NCI-H2227 treated with DMSO at 0.1 percent for 48 hours (cell line): ENCODE measurements at places on chromosomes 6 and 20.
A peak's percentile ranks its signal among the peaks of the same experiment; 100 is the strongest.

DNA sequence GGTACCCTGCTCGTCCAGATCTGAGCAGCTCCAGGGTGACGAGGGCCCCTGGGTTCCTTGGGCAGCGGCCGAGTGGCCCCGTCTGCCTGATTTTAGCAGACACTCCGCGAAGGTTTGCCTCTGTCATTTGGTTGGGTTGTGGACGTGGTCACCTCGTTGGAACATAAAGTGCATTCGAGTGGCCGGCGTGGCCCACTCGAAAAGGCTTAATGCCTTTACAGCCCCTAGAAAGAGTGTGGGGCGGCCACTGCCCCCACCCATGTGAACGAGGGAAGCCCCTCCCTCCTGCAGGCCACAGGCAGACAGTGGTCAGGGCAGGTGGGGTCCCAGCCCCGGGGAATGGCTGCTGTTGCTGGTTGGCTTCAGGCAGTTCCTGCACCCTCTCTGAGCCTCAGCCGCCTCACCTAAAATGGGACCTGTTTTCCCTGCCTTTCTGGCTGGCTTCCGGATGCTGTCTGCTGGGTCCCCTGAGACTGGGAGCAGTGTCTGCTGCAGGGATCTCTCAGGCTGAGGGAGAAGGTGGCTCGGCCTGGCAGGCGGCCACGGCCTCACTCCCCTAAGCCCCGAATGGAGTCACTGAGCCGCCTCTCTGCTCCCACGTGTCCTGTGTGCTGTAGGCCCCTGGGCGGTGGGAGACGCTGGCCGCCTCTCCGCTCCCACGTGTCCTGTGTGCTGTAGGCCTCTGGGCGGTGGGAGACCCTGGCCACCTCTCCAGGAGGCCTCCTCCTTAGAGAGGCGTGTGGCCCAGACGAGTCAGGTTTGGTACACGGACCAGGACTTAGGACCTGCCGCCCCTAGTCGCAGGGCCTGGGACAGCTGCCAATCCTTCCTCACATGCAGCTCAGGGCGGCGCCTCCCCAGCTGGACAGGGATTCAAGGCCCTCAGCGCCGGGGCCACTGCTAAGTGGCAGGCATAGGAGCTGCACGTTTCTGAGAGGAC is 233.0 kb downstream of the ERMARD start:
- no peak for DNase-seq

GRCh38 chr6:169156108-169156792 is 97.4 kb downstream of the THBS2 start:
- no peak for DNase-seq

- no peak for DNase-seq
These were observed 17.2 kb upstream of the MAP3K4 start for GRCh38 chr6:160974304-160974771.

DNA sequence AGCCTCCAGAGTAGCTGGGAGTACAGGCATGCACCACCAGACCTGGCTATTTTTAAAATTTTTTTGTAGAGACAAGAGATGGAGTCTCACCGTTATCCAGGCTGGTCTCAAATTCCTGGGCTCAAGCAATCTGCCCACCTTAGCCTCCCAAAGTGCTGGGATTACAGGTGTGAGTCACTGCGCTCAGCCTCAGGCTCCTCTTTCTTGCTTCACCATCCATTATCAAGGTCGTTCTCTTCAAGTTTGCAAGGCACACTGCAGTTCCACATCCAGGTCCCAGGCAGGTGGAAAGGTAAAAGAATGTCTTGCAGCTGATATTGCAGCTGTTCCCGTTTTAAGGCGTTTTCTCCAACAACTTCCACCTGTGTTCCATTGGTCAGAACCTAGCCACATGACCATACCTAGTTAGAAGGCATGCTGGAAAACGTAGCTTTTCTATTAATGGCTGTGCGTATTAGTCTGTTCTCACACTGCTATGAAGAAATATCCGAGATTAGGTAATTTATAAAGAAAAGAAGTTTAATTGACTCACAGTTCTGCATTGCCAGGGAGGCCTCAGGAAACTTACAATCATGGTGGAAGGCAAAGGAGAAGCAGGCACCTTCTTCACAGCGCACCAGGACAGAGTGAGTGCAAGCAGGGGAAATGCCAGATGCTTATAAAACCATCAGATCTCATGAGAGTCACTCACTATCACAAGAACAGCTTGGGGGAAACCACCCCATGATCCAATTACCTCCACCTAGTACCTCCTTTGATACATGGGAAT is 51.7 kb downstream of the PCNA start:
- no peak for DNase-seq

DNA sequence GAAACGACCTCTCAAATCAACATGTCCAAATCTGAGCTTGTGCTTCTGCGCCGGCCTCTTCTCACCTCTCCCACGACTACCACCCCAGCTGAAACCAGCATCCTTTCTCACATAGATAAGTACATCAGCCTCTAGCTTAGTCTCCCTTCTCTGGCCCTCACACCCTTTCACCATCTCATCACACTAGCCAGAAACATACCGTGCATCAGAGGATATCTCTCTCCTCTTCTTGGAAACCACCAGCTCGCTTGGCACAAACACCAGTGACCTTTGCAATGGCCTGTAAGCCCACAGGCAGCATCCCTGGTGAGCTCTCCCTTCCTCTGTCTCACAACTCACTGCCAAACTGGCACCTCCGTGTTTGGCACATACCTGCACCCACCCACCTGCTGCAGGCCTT is 291.8 kb downstream of the EYA4 start:
- DNase-seq, result no peak

DNA sequence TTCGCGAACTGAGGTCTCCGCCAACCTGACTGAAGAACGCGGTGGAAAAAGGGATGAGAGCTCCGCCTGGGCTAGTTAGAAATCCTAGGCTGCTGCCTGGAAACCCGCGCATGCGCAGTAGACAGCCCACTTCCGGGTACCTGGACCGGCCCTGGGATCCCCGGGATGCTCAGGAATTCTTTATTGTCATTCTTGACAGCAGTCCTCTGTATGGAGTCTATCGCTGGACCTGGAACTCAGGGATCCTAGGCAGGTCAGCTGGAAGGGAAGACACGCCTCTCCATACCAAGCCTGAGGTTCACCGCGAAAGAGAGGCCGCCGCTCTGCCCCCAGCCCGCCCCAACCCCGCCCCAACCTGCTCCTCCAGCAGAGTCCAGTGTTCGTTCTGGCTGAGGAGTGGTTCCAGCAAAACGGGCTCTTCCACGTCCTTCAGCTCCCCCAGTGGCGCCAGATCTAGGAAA is 1379.2 kb upstream of the DEFB115 start:
- peak; percentile 99 for DNase-seq

DNA sequence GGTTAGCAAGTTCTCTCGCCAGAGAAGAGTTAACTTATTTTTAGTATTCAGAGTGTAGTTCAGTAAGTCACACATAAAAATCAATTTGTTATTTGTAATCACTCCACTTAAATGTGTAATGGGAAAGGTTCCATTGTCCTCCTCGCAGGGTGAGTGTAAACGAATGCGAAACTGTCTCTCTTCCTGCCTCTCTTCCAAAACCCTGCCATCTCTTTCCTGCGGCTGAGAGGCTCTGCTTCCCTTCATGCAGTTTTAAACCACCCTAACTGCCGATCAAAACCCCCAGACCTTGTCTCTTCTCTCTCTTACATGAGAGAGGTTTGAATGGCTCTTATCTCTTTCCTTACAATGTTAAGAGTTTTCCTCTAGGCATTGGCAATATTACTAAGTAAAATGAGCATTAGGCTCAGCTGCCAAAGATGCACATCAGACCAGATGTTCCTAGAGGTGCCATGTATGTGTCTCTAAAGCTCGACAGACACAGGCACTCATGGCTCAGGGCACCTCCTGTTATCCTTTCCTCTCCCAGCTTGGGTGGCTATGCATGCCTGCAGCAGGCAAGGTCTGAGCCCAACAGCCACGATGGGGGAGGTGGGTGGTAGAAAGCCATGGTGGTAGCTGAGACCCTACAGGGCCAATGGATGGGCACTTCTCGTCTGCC is 91.2 kb downstream of the JARID2 start:
- no peak for DNase-seq

- peak; percentile 57 for DNase-seq
These were observed 637 bp upstream of the HIVEP2 start for GRCh38 chr6:142945446-142946180.

GRCh38 chr6:139373154-139373927 is 1.1 kb downstream of the CITED2 start:
- DNase-seq, result peak; percentile 25

DNA sequence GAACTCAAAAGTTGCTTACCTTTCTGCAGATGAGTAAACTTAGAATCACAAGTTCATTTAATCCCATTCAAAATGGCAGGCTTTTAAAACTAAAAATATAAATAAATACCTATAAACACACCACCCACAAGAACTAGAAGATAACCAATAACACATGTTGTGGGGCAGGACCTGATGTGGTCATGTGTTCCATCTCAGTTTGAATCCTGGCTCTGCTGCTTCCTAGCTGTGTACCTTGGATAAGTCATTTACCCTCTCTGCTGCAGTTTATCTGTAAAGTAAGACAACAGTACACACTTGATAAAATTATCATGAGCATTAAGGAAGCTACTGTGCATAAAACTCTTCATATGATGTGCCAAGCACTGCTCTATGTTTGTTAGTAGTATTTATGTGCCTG is 22.0 kb downstream of the TRIM27 start:
- DNase-seq, result no peak

DNA sequence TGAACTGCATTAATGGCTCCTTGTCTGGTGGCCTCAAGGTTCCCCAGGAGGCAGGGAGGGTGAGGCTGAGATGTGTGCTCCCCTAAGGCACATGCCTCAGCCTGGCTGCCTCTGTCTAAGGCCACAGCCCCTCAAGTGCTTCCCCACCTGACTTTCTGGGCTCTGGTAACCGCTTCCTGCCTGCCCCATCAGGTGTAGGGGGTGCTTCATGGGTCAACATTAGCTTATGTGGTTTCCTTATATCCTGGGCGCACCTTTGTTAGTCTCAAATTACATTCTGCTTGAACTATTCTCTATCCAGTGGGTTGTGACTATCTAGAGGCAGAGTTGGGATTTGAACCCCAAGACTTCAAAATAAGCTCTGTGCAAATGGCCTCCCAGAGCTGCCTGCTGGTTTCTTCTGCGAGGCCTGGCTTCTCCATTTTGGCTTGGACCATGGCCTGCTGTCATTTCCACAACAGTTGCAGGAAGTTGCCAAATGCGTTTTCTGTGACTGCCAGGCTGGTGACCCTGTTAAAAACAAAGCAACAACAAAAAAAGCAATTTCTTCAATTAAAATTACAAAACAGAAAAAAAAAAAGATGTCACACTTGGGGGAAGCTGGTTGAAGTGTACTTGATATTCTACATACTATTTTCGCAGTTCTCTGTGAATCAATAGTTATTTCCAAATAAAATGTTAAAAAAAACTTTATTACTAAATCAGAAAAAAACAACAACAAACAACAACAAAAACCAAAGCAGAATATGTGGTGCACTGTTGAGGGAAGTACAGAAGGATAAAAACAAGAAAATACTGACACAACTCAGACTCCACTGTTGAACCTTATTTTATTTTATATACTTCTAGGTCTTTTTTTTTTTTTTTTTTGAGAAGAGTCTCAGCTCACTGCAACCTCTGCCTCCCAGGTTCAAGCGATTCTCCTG is 20.0 kb upstream of the ZNFX1 start:
- DNase-seq, result no peak

DNA sequence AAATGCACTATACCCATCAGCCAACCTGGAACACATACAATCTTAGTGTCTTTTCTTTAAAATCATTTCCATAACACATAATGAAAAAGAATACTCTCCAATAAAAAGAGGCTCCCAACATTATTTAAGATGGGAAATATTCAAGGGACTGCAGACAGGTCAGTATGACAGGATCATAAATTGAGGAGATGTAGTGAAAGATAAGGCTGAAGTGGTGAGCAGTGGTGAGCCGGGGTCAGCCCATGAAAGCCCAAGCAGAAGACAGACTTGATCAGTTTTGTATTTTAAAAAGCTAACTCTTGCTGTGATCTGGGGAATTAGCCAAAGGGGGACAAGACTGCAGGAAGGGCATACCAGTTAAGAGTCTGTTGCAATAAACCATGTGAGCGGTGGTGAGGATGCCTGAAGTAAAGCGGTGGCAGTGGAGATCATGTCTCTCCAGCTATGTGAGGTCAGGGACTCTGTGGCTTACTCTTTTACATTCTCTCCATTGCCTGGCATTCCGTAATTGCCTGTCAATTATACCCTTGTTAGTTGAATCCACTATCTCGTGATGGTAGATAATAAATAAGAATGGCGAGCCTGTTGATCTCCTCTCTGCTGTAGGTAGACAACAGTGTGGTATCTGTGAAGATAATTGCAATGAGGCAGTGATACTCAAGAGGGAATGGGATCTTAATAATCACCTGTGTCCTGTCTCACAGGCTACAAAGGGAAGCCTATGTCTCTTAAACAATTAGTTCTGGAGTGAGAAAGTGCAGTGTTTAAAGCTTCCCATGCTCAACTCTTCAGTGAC is 97.4 kb downstream of the FILIP1 start:
- no peak for DNase-seq

- DNase-seq, result peak; percentile 88
These were observed 194.6 kb downstream of the DLL1 start for GRCh38 chr6:170096191-170096802.

DNA sequence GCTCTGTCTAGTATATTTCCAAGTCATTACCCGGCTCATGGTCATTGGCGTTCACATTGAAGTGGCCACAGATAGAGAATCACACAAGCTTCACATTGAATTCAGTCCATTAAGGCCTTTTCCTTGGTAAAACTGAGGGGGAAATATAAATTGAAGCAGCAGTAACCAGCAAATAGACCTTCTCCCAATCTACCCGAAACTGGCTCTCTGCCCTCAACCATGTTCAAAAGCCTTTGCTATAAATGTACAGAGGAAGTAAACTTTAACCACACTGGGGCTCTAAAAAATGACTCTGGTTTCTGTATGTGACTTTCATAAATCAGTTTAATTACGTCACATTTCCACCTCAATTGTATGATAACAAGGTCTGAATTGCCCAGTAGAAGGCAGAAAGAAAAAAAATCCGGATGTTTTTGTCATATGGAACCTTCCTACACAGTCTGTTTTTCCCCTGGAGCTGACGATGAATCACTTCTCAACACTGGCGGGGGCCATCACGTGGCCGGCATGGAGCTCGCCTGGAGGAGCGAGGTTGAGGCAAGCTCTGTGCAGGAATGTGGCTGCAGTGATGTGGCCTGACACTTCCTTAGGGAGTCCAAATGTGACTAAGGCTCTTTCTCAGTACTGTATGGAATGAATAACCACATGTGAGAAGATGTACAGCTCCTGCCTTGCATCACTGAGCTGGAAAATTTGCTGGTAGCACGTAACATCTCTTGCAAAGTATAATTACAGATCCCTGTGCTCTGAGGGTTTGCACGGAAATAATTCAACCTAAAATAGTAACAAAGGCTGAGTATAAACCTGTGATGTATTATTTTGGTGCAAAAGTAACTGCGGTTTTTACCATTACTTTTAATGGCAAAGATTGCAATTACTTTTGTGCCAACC is 58.6 kb upstream of the SNX9 start:
- DNase-seq, result peak; percentile 6

- no peak for DNase-seq
These were observed 161.4 kb downstream of the DNAH8 start for GRCh38 chr6:38876475-38876874.

- no peak for DNase-seq
These were observed 5.5 kb downstream of the BMP7 start for GRCh38 chr20:57260934-57261333.

GRCh38 chr20:45238139-45238538 is 16.2 kb downstream of the SLPI start:
- DNase-seq, result no peak
